ENCODE measurements at places on chromosomes 5 and 9.

DNA sequence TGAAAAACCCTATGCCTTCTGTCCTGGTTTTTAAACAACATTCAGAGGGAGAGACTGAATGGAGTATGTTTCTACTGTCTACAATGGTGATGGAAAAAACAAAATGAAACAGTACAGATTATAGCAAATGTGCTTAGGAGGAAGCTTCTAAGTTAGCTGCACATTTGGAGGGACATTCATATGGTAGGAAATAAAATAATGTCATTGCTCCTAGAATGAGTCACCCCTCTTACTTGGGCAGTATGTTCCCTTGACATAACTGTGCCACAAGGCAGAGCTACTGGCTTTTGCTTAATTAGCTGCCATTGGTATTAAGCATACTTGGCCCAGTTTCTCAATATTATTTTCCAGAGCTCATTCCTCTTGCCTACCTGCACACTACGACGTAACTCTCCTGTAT is 128.9 kb downstream of the GDNF start:
- no peak for DNase-seq

DNA sequence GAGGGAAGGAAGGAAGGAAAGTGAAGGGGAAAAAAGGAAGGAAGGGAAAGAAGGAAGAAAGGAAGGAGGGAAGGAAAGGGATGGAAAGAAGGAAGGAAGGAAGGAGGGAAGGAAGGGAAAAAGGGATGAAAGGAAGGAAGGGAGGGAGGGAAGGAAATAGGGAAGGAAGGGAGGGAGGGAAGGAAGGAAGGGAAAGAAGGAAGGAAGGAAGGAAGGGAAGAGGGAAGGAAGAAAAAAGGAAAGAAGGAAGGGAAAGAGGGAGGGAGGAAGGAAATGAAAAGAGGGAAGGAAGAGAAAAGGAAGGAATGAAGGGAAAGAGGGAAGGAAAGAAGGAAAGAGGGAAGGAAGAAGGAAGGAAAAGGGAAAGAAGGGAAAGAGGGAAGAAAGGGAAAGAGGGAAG is 136.9 kb downstream of the BARX1 start:
- DNase-seq, result no peak

- DNase-seq, result no peak
Measured at GRCh38 chr9:129361196-129361595, 183.1 kb upstream of the IER5L start.

DNA sequence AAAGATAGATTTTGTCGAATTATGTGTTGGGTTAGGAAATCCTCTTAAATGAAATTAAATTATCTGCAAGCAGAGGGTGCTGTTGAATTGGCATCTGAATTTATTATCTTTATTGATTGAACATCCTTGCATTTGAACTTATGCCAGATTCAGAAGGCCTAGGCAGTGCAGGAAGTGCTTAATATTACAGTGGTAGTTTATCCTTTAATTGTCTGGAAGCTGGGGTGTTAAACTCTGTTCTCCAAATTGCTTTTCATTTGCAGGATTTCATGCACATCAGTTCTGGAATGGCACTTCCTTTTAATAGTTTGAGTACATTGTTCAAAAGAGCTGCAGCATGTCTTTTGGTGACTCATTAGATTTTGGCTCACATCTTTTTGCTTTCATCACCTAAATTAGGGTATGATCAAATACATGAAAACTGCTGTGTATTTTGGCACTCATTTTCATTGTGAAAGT is 186.3 kb downstream of the KDM4C start:
- DNase-seq, result no peak

DNA sequence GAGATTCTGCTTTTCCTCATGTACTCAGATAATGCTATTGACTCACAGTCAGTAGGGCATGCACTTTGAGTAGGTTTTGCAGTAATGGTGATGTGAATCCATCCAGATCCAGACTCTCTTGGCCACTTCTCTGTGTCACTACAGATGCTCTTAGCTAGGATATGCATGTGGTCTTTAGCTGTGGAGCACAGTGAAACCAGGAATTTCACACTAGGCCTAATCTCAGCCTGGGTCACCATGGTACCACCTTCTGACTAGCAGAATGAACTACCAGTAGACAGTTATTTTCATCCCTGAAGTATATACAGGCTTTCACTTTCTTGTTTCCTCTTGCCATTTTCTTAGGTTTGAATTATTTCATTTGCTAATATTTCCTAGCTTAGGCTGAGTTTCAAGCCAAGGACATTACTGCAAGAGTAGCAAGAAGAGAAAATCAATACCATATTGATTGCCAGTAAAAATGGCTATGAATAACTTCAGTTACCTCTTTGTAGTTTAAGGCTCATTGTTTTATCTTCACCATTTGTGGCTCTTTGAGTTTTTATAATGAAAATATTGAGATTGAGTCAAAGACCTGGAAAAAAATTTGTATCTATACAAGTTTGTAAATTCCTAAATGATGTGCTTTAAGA is 28.4 kb upstream of the CSNK1G3 start:
- no peak for DNase-seq

DNA sequence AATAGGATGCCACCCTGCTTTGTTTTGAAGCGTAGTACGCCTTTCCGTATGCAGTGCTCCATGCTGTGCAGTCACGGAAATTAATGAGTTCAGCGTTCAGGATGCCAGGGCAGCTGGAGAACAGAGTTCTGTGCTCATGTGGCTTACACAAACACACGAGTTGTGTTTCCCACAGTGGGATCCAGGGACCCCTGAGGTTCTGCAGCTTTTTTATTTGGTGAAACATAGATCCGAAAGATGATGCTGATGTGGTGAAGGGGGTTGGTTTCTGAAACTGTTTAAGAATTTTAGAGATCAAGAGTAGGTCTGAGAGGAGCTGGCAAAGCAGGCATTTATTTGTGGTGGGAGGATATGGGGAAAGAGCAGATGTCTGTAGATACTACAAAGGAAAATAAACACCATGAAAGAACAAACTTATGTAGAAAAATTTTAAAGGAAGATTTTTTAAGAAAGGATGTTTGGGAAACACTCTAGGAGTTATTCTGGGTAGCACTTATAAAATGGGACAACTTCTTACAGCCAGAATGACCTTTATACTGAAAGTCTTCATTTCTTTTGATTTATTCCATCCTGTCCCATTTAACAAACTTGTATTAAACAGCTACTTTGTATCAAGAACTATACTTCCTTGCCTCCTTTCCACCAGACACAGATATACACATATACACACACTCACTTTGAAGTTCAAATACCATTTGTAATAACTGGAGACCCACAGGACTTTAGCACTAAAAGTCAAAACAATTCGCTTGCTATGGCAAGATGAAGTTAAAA is 52.7 kb downstream of the ITGA1 start:
- no peak for DNase-seq

- DNase-seq, result no peak
Measured at GRCh38 chr5:102596951-102597350, 98.2 kb upstream of the SLCO6A1 start.

DNA sequence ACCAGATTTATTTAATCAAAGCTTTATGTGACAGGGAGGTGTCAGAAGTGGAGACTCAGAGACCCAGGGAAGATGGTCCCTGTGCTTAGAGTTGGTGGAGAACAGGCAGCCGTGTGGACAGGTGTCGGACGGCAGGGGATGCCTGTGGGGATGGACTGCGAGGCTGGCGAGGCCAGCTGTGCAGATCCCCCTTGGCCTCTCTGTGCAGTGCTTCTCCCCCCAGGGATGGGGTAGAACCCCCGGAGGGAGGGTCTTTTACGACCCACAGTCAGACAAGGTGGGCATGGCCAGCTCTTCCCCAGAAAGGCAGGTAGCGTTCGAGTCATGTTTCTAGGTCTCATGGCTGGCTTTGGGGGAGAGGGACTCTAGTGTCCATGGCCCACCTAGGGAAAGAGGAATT is 4.7 kb upstream of the SLC2A6 start:
- DNase-seq, result no peak

DNA sequence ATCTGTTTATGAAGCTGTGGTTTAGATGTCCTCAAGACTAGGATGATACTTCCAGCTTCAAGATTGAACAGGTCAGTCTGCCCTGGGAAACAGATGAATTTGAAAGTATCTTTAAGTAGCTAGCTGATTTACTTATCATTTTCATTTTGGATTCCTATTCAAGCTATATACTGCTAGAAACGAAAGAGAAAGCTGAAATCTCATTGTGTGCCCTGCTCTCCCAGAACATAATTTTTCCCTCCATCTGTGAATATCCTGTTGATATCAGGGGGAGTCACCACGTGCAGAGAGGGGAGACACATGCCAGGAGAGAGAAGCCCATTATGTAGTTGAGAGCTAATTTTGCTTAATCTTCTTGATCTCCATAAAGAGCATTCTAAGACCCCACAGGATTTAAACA is 439.1 kb downstream of the NR2F1-AS1 start:
- DNase-seq, result no peak

DNA sequence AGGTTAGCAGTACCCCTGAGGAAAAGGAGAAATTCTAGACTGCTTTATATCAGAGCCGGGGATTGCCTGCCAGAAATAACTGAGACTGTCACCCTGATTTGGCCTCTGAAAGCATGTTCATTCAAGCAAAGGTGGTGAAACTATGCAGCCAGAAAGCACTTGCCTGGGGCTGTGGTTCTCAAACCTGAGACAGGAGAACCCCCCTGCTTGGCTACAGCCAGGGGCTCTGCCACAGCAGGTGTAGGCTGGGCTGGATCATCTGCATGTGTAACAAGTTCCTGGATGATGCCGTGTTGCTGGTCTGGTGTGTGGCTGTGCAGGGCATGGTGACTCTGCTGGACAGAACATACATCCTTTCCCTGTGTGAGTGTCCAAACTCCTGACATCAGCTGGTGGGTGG is 157.8 kb downstream of the NXNL2 start:
- DNase-seq, result no peak

DNA sequence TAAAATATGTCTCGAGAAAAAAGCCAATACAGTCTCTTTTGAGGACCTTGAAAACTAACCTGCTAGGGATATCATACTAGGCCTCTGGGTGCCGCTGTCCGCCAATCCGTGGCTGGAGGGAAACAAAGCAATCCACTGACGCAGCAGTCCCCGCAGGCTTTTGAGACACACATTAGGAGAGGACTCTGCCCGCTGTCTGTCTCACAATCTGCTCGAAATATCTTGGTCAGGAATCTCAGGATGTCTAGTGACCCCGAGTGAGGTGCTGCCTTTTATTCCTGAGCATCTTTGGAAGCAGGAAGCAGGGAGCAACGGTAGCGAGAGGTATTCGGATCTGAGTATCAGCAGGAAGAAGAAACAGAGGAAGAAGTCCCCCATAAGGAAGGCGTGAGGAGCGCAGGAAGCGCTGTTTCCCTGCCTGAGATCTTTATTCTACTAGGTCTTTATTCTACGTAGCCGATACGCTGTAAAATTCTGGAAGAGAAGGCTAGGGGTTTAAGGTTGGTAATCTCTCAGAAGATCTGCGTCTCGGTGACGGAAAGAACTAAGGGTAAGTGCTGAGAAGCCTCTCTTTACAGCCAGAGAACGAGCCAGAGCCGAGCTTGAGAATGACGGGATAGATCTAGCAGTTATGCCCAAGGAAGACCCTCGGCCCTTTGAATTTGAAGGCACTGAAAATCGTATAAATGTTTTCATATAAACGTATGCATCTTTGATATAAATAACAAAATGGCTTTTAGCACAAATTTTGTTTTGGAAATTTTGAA is 4.0 kb upstream of the PCDHGA1 start:
- no peak for DNase-seq

- no peak for DNase-seq
Measured at GRCh38 chr5:26791021-26791420, 247.4 kb downstream of the CDH9 start.

- DNase-seq, result no peak
Measured at GRCh38 chr9:127769101-127769500, 9.4 kb downstream of the SH2D3C start.

DNA sequence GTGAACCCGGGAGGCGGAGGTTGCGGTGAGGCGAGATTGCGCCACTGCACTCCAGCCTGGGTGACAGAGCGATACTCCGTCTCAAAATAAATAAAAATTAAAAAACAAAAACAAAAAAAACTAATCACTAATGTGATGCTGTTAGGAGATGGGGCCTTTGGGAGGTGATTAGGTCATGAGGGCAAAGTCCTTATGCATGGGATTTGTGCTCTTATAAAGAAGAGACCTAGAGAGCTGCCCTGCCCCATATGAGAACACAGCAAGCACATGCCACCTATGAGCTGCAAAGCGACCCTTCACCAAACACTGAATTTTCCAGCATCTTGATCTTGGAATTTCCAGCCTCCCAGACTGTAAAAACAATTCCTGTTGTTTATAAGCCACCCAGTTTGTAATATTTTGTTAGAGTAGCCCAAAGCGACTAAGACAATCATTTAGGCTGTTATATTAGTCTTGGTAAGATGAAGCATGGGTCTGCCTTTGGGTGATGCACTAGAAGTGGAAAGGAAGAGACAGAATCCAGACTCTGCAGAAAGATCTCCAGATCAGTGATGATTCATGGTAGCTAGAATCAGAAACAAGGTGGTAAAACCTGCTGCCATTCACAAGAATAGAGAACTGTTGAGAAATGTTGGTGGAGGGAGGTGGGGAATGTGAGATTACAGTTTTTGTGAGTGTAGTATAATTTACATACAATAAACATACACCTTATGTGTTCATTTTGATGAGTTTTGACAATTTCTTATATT is 26.2 kb downstream of the GPR21 start:
- DNase-seq, result no peak

GRCh38 chr9:70567511-70567910 is 153.1 kb upstream of the KLF9 start:
- no peak for DNase-seq
